ENCODE measurements at places on chromosomes 4 and X. TPM values are rescaled to one million over a fixed set of nuclear protein-coding genes. Genes with fewer than 3 reads are reported as not detected.

TMPRSS11D gene
- polyA plus RNA-seq: not detected

GRCh38 chrX:29145316-29145715 lies 558.1 kb downstream of the IL1RAPL1 start:
- no peak for DNase-seq

DNA sequence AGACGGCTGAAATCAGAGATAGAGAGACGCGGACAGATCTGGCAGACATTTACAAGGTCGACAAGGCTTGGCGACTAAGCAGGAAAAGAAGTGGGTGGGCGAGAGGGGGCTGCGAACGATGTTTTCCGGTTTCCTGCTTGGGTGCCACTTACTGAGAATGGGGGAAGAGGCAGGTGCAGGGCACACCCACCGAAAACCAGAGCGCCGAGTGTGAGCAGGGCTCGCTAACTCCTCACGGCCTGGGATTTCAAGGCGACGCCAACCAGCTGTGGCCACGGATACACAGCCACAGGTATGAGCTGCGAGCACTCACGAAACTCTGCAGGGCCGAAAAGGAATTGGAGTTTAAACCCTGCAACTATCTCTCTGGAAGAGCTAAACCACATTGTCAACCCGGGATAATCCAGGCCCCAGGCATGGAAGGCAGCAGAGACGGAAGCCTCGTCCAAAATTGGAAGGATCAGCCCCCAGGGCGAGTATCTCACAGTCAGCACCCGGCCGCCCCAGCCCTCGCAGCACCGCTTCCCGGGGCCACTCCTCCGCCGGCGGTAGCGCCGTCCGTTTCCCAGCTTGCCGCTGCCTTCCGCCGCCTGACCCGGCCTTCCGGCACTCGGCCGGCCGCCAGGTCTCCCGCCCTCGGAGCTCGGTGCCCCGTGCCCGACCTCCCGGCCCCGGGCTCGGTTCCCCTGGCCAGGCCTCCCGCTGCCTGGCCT lies 778 bp downstream of the CASP3 start:
- peak; percentile 39 for DNase-seq

GRCh38 chr4:79247695-79248394 lies 78.0 kb downstream of the NAA11 start:
- no peak for DNase-seq

DNA sequence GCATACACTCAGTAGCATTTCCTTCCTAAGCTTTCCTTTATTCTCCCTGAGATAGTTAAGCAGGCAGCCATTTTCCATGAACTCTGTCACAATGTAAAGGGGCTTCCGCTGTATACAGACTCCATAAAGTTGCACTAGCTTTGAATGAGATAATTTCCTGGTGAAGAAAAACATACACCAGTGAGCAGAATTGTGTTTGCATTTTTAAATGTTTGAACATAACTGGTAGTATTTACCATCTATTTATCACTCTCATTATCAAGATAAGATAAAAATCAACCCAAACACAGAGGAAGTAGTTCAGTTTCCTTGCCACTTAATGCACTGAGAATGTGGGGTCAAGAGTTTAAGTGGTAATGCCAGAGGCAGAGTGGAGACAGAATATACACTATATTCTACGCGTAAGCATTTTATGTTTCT lies 54.1 kb downstream of the TXK start:
- no peak for DNase-seq

DNA sequence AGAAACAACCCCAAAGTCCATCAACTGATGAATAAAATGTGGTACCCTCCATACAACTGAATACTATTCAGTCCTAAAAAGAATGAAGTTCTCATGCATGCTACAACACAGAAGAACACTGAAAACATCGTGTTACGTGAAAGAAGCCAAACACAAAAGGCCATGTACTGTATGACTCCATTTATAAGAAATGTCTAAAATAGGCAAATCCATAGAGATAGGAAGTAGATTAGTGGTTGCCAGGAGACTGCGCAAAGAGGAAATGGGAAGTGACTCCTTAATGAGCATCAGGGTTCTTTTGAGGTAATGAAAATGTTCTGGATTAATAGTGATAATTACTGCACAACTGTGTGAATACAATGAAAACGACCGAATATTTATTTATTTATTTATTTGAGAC lies 23.4 kb downstream of the FBXW7 start:
- DNase-seq: no peak

DNA sequence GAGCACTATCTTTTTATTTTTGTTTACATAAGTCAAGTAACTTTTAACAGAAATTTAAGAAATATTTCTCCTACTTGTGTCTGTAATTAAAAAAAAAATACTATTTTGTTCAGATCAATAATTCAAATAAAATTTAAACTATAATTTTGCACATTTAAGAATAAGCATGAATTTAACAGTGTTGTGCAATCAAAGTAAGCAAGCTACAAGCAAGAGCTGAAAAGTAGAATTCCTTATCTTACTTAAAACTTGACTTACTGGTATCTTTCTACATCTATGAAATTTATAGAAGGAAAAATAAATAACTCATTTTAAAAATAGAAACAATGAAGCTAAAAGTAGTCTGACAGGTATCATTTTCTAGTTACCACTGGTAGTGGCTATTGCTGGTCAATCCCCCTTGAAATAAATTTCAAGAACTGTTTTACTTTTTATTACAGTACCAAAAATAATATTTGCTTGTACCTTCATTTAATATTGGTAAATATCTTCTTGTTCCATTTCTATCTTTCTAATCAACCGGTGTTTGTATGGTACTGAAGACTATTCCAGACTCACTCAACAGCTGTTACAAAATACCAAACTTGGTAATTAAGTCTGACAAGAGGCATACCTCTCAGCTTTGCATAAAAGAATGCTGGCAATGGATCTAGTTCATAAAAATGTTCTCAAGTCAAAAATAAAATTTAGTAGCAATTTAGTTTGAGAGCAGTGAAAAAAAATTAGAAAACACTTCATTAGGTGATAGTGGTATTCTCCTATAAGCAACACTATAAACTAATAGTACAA lies 62.2 kb downstream of the NOCT start:
- DNase-seq: no peak

DNA sequence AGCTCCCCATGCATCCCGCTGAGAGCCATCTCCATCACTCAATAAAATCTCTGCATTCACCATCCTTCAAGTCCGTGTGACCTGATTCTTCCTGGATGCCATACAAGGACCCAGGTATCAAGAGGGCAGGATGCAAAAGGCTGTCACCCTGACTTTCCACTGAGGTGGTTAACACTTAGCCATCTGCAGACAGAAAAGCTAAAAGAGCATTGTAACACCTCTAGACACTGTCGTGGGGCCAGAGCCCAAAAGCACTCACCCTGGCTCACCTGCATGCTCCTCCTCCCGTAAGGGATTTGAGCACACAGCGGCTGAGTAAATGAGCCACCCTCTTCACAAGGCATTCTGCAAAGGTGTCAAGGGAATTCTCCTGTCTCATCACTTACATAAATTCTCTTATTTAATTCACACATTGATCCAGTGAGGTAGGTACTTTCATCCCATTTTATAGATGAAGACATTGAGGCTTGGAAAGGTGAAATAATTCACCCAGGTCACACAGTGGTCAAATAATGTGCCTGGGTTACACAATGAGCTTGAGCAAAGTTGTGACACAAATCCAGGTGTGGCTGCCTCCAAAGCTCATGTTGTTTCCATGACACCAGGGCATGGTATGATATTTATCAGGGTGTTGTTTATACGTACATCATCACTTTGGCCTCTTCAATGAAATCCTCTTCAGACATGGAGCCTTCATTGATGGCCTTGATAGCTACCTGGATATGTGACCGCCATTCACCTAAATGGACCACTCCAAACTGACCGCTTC lies 48.0 kb downstream of the TXK start:
- no peak for DNase-seq

DNA sequence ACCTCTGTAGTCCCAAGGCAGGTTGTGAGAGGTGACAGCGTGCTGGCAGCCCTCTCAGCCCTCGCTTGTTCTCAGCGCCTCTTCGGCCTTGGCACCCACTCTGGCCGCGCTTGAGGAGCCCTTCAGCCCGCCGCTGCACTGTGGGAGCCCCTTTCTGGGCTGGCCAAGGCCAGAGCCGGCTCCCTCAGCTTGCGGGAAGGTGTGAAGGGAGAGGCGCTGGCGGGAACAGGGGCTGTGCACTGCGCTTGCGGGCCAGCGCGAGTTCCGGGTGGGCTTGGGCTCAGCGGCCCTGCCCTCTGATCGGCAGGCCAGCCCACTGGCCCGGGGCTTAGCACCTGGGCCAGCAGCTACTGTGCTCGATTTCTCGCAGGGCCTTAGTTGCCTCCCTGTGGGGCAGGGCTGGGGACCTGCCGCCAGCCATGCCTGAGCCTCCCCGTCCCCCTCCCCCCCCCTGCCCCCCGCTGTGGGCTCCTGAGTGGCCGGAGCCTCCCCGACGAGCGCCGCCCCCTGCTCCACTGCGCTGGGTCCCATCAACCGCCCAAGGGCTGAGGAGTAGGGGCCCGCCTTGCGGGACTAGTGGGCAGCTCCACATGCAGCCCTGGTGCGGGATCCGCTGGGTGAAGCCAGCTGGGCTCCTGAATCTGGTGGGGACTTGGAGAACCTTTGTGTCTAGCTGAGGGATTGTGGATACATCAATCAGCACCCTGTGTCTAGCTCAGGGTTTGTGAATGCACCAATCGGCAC lies 347.6 kb downstream of the KLHL13 start:
- no peak for DNase-seq

DNA sequence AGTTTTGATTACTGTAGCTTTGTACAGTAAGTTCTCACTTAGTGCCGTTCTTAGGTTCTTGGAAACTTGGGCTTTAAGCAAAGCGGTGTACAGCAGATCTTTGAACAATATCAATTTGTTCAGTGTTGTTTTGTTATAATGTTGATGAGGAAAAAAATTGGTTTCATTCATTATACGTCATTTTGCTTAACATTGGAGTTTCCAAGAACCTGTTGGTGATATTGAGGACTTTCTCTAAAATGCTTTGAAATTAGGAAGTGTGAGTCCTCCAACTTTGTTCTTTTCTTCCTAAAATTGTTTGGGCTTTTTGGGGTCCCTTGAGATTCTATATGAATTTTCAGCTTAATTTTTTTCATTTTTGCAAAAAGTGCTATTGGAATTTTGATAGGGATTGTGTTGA lies 49.1 kb downstream of the STAG2 start:
- DNase-seq: no peak

DNA sequence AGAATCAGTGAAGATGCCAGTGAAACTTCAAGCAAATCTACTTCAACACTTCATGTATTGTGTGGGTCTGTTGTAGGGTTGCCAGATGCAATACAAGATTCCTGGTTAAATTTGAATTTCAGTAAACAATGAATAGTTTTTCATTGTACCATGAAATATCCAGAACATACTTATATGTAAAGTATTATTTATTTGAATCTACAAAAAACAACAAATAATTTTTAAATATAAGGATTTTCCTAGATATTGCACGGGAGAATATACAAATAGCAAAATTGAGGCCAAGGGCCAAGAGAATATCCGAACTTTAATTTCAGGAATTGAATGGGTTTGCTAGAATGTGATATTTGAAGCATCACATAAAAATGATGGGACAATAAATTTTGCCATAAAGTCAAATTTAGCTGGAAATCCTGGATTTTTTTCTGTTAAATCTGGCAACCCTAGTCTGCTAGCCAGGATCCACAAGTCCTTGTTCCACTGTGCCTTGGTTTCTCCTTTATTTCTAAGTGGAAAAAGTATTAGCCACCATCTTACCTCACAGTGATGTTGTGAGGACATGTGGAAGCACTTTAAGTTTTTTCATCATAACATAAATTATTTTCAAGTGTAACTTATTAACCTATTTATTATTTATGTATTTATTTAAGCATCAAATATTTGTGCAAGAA lies 2.3 kb downstream of the CXCL8 start:
- no peak for DNase-seq

DNA sequence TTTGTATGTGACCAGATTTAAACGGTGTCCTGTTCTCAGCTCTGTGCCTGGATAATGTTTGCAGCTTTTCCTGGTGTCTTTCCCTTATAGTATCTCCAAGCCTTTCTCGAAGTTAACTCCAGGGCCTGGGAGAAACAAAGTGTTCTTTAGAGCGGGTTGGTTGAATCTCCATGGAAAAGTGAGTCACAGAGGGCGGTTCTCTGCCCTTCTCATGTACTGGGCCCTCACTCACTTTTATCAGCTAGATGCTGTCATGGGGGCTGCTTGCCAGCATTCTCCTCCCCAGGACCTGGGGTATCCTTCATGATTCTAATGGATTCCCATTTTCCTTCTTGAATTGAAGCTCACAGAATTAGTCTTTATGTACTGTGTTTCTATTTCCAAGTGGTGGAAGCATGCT lies 46.1 kb upstream of the MAGEC2 start:
- no peak for DNase-seq

- no peak for DNase-seq
These were observed 13.0 kb upstream of the SLC25A5 start for GRCh38 chrX:119455264-119455663.

DMP1 gene
- polyA plus RNA-seq: 0.07 TPM

ADAM29 gene
- 0.09 TPM for polyA plus RNA-seq

SLC9A7 gene
- 4.0 TPM for polyA plus RNA-seq

DNA sequence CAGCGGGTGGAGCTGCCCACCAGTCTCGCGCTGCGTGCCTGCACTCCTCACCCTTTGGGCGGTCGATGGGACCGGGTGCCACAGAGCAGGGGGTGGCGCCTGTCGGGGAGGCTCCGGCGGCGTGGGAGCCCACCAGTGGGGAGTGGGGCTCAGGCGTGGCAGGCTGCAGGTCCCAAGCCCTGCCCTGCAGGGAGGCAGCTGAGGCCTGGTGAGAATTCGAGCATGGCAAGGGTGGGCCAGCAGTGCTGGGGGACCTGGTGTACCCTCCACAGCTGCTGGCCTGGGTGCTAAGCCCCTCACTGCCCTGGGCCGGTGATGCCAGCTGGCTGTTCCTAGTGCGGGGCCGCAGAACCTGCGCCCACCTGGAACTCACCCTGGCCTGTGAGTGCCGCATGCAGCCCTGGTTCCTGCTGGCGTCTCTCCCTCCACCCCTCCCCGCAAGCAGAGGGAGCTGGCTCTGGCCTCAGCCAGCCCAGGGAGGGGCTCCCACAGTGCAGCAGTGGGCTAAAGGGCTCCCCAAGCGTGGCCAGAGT lies 746.6 kb upstream of the PABPC4L start:
- no peak for DNase-seq

TMEM271 gene
- not detected for polyA plus RNA-seq

- DNase-seq: peak; percentile 75
These were observed 5.4 kb upstream of the CCDC120 start for GRCh38 chrX:49053223-49054072.

NMU gene
- polyA plus RNA-seq: 12.1 TPM

DNA sequence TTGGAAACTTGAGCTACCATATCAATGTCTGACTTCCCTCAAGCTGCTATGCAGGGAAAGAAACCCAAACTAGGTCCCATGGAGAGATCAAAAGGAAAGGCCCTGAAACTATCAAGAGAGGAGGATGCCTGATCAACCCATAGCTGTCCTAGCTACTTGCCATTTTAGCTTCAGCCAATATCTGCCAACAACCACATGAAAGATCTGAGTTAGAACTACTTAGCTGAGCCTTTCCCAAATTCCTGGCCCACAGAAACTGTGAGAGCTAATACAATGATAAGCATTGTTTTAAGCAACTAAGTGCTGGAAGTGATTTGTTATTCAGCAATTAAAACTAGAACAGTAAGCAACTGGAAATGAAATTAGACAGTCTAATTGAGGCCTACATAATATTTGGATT lies 6.3 kb upstream of the ARHGEF38 start:
- no peak for DNase-seq
